ENCODE measurements at places on chromosomes 4 and X.

DNA sequence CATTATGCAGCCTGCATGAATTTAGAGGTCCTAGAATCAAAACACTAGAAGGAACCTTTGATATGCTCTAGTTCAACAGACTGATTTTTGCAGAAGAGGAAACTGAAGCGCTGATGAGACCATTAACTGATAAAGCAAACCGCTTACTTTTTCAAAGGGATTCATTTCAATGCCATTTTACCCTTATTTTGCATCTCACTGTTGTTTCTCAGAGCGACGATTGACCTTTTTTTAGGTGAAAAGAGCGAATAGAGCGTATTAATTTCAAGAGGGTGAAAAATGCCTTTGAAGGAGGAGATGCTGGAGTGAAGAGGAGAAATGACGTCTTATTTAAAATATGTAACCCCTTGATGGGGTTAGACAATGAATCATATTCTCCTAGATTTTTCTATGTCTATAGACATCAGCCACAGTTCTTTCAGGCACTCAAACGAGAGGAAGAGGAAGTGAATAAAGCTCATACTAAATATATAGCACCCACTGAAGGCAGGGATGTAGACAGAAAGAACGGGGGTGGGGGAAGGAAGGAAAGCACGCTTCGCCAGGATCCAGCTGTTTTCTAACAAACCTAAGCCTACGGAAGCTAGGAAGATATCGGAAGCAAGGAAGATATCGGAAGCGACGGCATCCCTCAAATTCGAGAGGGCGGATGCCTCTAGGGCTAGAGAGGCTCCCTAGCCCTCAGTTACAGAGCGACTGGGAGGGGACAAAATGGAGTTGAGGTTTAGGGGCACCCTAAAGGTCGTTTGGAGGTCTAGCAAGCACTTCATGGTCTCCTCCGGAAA lies 848 bp downstream of the ACSL4 start:
- peak; percentile 16 for DNase-seq

- DNase-seq, result no peak
These were observed 468.3 kb downstream of the PCDH18 start for GRCh38 chr4:137063961-137064360.

GRCh38 chr4:169079942-169080827 lies 70.1 kb upstream of the CBR4 start:
- peak; percentile 62 for DNase-seq

- DNase-seq, result no peak
These were observed 1449.7 kb downstream of the PCDH7 start for GRCh38 chr4:32169841-32170240.

All from globus pallidus (tissue), 1 donor.